Stimulated activated CD8-positive, alpha-beta memory T cell treated with anti-CD3 and anti-CD28 coated beads, Interleukin-7, amount 100 ng/mL, for 4 hours (primary cell): ENCODE measurements at places on chromosomes 12 and 14.

- no peak for DNase-seq
Observed at GRCh38 chr12:47397664-47398281, 308.1 kb downstream of the RPAP3 start.

GRCh38 chr14:84340938-84341337 is 1189.0 kb upstream of the FLRT2 start:
- no peak for DNase-seq

DNA sequence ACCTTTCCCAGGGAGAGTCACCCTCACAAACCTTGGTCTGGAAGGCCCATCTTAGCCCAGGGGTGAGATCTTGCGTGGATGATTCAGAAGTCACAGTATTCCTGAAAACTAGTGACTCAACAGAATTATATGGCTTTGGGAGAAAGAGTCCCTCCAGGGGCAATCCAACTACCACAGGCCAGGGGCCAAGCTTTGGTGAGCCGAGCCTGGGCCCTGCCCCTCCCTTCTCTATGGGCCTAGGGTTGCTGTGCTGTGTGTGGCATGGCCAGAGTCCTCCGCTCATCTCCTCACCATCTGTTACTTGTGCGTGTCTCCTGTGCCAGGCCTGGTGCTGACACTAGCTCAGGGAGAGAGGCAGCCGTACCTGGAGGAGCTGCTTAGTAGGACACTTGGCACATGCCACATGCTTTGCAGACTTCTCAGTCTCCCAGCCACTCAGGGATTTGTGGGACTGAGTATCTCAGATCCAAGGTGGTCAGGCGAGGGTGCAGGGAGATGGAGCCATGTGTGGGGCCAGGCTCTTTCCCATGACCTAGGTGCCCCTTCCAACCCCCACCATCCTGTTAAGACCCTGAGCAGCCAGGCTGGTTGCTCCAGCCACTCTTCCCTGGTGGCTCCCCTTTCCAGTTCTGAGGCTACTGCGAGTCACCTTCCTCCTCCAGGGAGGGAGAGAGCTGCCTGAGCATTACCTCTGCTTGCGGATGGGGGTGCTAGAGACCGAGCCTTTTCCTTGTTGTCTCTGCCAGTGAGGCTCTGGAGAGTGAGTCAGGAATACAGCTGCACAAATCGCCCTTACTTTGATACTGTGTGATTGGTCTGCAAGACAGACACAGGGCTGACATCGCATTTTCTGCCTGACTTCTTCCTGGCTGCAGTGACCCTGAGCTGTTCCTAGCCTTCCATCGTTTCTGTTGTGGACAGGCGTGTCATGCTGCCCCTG is 94.1 kb downstream of the SLC25A47 start:
- no peak for DNase-seq

GRCh38 chr12:3658327-3659163 is 94.4 kb downstream of the CRACR2A start:
- no peak for DNase-seq

DNA sequence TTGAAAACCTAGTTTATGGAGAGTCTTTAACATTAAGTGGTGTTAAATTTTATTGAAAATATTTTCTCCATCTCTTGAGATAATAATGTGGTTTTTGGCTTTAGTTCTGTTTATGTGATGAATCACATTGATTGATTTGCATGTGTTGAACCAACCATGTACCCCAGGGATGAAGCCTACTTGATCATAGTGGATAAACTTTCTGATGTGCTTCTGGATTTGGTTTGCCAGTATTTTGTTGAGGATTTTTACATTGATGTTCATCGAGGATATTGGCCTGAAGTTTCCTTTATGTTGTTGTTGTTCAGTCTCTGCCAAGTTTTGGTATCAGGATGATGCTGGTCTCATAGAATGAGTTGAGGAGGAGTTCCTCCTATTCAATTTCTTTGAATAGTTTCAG is 222.6 kb downstream of the ADAMTS20 start:
- DNase-seq = no peak

DNA sequence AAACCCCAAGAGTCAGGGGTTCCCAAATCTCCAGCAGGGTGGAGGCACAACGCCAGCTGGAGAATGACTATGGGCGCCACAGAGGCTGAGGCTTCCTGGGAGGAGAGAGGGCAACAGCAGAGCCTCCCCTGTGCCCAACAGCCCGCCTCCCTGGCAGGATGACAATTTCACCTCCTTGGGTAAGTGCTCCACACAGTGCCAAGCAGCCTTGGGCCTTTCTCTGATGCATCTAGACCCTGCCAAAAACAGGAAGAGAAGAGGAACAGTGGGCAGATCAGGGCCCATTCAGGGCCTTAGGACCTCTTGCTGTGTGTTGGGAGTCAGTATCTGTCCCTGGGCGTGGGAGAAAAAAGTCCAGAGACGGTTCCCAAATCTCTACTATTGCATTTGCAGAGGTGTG is 5.0 kb upstream of the OR10P1 start:
- DNase-seq = no peak

DNA sequence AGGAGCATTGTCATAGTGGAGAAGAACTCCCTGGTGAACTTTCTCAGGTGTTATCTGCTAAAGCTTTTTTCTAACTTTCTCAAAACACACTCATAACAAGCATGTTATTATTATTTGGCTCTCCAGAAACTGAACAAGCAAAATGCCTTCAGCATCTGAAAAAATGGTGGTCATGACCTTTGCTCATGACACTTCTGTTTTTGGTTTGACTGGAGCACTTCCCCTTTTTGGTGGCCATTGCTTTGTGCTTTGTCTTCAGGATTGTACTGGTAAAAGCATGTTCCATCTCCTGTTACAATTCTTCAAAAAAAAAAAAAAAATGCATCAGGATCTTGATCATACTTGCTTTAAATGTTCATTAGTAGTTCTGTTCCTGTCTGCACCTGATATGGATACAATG is 1241.6 kb upstream of the USP15 start:
- no peak for DNase-seq

- no peak for DNase-seq
Observed at GRCh38 chr14:38042322-38042721, 165.4 kb upstream of the SSTR1 start.
